GM10248 (cell line): ENCODE measurements at places on chromosomes 2 and 18.
A peak's percentile ranks its signal among the peaks of the same experiment; 100 is the strongest.

DNA sequence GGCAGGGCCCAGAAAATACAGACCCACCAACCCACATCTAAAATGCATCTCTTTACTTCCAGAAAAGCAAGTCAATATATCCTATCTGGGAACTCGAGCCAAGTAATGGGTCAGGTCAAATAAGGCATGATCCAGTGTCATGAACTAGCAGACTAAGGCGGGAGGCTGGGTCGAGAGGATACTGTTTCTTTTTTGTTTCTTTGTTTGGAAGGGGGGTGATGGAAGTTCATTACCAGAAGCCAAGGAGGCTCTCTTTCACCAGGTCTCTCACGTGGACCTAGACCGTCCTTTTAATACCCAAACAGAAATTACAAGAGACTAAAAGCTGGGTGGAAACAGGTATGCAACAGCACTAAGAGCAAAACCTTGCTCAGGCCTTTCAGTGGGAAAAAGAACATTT is 108.3 kb downstream of the HDAC4 start:
- DNase-seq, result no peak

GRCh38 chr2:176079831-176080539 is 3.8 kb downstream of the EVX2 start:
- peak; percentile 62 for DNase-seq

DNA sequence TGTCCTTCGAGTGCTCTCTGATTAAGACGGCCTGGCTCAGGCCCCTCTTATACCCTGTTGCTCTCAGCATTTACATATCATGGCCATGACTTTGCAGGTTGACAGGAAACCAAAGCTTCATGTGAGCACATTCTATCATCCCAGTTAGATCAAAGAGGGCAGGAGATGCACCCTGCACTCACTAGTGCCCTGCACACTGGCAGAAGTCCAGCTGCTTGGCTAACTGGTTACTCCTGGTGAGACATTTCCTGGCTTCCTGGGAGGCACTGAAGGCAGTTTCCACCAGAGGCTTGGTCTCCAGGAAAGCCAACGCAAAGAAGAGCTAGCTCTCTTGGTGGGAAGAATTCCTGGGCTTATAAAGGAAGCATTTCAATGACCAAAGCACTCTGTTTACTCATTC is 66.3 kb downstream of the LIPG start:
- DNase-seq, result no peak

DNA sequence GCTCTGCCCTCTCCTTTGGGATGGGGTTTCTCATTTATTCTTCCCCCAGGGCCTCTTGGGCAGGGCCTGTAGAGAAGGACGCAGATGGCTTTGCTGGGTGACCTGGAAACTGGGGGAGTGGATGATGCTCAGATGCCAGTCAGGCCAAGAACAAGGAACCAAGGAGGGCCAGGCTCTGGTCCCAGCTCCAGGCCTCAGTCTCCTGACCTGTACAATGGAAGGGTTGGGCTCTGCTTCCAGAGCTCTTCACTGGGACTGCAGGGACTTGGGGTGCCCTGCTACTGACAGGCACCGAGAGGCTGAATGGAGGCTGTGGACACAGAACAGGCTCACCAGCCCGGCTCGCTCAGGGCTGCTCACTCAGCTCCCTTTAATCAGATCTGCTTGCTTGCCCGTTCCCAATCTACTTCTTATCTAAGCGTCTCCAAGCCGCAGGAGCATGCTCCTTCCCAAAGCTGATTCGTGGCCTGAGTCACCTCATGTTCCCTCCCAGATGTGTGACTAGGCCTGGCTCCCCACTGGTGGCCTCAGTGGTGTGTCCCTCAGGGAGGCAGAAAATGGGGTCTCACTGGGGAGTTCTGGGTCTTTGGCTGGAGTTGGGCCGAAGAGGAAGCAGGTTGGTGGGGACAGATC is 82.6 kb upstream of the ODC1 start:
- no peak for DNase-seq

GRCh38 chr2:71449343-71449742 is 4.0 kb upstream of the DYSF start:
- DNase-seq, result no peak

GRCh38 chr2:44453259-44453658 is 91.5 kb downstream of the CAMKMT start:
- no peak for DNase-seq

DNA sequence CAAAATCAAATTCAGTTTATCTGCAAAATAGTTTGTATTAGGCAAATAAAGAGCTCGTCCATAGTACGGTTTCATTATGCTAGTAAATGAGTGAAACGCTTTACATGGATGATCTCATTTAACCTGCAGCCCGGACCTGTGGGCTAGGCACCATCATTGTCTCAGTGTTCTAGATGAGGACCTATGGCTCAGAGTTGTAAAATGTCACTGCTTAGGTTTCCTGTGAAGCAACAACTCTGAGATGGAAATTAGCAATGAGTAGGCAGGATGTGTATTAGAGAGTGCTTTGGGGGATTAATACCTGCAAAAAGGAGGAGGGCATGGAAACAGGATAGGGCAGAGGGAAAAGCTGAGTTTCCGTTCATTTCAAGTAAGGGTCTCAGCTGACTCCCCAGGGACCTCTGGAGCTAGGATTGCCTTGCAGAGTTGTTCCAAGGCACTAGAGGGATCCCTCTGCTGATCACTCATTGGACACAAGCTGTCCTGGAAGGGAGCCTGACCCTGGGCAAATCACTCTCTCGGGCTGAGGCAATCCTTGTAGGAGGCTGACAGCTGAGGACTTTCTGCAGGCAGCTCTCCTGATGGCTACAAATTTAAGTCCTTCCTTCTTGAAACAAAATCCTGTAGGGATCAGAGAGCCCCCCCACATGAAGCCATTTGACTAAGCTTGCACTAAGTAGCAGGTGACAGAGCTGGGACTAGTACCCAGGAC is 58.8 kb upstream of the SIX2 start:
- no peak for DNase-seq

DNA sequence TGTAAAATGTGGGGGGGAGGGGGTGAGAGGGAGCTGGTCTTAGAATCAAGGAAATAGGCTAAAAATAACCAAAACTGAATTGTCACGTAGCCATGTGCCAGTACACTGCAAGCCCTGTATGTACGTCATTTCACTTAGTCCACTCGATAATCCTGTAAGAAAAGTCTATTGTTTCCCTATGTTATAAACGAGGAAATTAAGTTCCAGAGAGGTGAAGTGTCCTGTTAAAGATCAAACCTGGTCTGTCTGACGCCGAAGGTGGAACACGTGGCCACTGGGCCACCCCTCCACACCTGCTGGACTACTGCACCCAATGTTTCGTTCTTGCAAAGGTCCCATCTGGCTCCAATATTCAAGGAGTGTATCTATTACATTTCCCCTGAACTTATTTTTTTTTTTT is 29.6 kb downstream of the TFCP2L1 start:
- no peak for DNase-seq

DNA sequence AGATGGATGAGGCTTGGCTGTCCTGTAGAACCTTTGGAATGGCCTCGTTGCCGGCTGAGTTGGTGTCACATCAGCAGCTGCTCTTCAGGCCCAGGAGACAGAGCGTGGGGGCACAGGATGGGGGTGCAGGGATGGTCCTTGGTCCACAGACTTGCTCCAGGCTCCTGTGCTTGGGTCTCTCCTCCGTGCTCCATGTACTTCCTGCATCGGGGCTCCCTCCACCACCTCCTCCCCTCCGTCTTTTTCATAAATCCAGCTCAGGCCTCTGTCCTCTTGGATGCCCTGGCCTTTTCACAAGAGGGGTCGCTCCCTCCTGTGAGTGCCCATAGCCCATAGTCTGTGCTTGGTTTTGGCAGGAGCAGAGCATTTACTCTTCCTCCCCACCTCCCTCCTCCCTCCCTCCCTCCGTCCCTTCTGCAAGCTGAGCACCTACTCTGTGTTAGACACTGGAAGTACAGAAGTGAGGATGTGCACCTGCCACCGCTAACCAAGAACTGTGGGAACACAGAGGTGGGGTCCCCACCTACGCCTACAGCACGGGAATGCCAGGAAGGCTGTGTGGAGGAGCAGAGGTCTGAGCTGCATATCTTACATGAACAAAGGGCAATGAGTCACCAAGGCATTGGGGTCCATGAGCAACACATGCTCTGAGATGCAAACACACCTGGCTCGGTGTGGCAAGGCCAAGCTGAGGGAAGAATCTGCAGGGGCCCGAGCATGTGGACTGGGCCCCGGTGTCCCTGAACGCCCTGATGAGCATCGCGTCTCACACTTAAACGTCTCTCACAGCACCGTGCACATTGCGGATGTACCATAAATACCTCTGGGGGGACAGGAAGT is 458.7 kb upstream of the HS6ST1 start:
- DNase-seq, result no peak

- no peak for DNase-seq
These were observed 51.8 kb upstream of the GPR17 start for GRCh38 chr2:127594116-127594591.

DNA sequence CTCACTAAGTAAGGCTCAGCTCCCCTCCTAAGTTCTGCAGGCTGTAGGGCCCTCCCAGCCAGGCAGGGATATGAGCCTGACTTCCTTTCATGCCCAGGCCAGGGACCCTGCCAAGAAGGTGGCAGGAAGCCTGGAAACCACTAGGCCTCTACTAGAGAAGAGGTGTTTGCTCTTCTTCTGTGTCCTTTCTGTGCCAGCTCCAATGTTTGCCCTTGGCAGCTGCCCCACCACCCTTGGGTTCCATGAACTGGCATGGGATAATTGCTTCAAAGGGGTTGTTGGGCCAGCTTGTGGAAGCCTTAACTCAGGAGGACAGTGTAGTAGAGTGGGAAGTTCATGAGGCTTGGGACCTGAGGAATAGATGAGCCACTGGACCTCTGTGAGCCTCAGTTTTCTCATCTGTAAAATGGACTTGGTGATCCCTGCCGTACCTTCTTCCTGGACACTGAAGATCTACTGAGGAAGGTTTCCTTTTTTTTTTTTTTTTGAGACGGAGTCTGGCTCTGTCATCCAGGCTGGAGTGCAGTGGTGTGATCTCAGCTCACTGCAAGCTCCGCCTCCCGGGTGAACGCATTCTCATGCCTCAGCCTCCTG is 3.9 kb downstream of the SLC35F6 start:
- no peak for DNase-seq

DNA sequence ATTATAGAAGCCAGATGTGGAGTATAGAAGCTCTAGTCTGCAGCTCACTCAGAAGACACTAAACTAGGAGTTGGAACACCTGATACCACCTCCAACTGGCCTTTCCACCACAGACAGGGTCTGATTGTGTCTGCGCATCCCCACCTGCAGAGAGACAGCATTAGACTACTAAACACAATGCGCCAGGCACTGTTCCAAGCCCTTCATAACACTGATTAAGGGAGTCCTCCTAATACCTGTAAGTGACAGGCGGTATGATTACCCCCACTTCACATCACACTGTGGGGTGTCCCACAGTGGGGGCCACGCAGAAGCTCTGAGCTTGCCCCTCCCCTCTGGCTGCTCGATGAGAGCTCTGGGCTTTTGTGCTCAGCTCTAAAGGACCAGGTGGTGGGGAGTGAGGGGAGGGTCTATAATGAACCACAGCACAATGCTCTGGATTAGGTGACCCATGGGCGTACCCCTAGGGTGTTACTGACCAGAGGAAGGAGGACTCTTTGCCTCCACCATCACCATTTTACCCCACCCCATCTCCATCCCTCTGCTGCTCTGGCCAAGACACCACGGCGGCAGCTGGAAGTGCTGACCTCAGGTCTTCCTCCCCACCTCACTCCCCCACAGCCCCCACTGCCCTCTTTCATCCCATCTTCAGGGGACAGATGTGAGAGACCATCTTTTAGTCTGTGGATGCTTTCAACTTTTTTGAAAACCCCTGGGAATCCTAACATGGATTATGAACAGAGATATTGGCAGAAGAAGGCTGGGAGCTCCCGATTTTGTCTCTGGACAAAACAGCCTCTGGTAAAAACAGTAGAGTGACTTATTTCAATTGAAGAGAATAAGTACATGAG is 145.1 kb downstream of the GFPT1 start:
- no peak for DNase-seq

GRCh38 chr2:105373895-105374401 is 24.9 kb downstream of the FHL2 start:
- peak; percentile 74 for DNase-seq

DNA sequence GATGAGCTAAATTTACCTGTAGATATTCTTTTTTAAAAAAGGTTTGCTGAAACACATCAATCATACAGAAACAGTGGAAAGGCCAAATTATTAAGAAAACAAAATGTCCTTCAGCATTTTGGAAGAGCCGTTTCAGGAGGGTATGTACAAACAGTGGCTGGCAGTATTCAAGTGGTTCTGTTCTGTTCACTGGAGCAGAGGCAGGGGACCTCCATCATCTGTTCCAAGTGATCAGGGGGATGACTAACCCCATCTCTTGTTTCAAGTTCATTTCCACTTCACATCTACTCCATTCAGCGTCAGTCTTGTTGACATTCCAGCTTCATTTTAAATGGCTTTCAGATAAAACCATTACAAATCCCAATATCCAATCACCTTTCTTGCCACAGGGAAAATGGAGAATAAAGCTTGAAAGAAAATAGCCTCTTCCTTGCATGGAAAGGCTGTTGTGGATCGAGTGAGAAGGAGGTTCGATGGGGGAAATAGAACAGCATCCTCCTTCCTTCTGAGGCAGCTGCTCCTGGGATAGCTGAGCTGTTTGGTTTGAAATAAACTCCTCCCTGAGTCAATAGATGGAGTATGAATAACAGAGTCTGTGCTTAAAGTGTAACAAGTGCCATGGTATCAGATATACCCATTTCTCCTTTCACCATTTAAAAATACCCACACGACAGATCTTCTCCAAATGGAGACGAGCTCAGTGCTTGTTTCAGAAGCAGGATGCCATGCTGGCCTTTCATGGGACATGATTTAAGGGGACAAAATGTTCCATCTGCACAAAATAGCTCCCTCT is 63.7 kb upstream of the OTOF start:
- no peak for DNase-seq

- peak; percentile 35 for DNase-seq
These were observed 48.2 kb downstream of the CABYR start for GRCh38 chr18:24187049-24187448.

DNA sequence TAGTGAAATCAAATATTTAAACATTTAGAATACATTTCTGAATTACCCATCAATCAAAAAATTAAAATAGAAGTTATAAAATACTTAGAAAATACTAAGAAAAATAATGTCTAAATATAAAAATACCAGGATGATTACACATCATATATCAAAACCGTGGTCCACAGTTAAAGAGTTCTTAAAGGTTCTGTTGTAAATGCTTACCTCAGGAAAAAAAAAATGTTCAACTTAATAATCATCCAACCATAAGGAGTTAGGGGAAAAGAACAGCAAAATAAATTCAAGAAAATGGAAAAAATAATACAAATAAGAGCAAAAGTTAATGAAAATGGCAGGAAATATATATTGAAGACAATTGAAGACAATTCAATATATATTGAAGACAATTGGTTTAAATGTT is 43.2 kb downstream of the PDE11A start:
- no peak for DNase-seq

- DNase-seq, result no peak
These were observed 241.9 kb upstream of the PXDN start for GRCh38 chr2:1986166-1986565.
